ENCODE measurements at places on chromosomes 2 and 18.

GRCh38 chr2:201538025-201538424, 86.5 kb downstream of the STRADB start:
- DNase-seq: no peak

DNA sequence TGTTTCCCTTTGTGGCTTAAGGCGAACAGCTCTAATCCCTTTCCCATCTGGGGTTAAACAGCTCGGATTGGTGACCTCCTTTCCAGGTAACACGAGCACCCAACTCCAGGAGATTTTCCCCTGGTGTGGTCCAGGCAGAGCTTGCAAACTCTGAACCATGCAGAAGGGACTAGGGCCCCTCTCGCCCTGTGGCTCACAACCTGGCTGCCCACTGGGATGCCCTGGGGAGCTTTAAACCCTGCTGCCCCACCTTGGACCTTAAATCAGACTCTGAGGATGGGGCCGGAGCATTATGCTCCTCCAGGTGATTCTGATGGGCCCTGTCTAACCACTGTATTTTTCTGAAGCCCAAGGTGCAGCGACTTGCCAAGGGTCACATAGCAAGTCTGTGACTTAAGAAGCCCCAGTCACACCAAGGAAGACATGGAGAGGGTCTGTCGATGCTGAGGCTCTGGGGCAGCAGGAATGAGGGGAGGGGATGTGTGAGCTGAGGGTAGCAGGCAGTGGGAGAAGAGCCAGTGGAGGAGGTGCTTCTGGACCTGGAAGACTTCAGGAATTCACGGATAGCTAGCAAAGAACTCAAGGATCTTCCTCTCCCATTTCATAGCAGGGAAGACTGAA, 5.9 kb downstream of the ARID5A start:
- no peak for DNase-seq

DNA sequence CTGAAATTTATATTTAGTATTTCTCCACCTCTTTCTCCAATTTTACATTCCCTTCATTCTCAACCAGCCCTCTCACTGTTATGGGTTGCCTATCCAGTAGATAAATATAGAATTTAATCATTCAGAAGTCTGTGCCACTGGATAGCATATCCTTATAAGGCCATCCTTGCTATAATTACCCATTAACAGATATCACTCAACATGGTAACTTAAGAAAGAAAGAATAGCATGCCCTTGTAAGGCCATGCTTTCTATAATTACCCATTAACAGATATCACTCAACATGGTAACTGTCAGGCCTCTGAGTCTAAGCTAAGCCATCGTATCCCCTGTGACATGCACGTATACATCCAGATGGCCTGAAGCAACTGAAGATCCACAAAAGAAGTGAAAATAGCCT, 1137.4 kb upstream of the FAM98A start:
- no peak for DNase-seq

DNA sequence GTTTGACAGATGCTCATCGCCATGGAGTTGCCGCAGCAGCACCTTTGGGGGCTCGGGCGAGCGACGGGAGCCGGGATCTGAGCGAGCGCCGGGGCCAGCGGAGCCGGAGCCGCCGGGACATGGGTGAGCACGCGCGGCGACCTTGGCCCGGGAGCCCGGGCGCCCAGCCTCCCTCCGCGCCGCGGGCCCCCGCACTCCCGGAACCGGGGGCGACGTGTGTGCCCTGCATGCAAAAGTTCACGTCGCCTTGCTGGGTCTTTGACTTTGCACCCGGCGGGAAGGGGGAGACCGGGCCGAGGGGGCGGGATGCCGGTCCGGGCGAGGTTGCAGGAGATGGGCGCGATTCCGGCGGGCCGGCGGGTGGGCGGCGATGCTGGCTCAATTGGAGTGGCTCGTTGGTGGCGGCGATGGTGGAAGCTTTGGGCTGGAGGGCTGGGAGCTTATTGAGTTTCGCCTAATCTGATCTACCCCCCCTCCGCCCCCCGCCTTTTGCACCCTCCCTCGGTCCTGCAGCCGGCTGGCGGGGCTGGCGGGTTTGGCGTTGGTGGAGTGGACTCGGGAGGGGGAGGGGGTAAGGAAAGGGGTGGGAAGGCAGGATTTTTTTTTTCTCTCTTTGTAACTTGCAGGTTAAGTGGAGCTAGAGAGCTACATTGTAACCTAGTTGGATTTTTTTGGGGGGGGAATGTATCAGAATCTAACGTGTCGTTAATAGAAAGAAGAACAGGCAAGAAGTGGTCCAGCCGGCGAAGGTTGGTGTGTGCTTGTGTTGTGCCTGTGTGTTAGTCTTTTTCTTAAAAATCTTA, at the start of gene SETBP1:
TSS of gene SETBP1 (plus strand) at position 616 of the 803 bp plus-strand sequence. CDS start 20,459 bp downstream, outside the sequence.
- no peak for DNase-seq

DNA sequence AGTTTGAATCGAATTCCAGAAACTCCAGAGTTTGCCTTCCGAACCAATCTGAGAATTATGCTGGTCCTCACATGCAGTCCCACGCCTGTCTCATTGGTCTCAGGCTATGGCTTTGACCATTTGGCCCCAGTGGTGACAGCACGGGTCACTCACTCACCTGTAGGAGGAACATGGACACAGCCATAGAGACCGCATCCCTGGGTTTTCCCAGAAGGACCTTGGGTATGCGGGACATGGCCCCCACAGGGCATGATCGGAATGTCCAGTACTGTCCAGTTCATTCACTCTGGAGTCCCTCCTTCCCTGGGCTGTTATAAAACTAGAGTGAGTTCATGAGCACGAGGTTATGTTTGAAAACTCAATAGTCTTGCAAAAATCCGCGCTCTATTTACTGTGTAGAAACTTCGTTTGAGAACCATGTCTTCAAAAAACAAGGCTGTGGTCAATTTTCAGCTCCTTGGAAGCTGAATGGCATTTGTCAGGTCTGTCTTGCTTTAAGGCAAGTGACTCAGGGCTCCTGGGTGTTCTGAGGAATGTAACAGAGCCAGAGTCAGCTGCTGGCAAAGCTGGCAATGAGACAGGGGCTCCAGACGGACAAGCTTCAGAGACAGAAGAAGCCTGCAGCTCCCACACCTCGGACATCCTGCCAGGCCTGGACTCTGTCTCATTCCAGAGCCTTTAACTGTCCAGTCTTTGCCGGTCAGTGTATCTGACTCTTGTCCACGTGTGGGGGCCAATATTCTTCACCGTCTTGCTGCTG, 86.7 kb upstream of the TMEM18 start:
- DNase-seq: no peak

DNA sequence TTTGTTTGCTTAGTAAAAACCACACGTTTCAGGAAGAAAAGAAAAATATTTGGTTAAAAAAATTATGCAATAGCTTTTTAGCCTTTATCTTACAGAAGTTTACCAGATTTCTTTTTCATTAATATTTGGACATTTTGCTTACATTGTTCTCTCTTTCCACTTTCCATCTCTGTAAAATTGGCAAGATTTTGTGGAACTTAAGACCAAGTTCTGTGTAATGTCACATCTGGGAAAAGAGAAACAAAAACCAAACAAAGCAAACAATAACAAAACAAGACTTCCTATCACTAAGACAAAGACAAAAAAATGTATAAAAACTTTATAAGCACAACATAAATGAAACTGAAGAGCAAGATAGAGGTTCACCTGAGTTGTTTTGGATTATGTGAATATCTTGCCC, 1392.1 kb upstream of the CELF4 start:
- no peak for DNase-seq

DNA sequence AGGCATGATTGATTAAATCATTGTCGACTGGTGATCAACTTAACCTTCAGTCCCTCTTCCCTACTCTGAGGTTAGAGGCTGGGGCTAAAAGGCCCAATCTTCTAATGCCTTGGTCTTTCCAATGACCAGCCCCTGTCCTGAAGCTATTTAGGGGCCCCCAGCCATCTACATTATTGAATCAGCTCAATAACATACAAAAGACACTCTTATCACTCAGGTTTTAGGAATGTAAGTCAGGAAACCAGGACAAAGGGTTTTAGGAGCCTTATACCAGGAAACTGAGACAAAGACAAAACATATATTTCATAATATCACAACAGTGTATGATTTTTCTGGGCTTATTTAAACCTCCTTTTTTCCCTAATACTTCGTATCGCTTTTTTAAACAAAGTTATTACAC, 198.6 kb downstream of the RNF152 start:
- no peak for DNase-seq

- no peak for DNase-seq
Measured at GRCh38 chr18:54924948-54925347, 34.3 kb downstream of the CCDC68 start.

GRCh38 chr2:156435718-156436496, at the start of gene GPD2:
Gene GPD2 (plus strand): TSS chr2:156436379. CDS start chr2:156476106, 39,727 bp downstream.
- DNase-seq: no peak

- DNase-seq: no peak
Measured at GRCh38 chr18:24695168-24695567, 234.7 kb downstream of the HRH4 start.

- no peak for DNase-seq
Measured at GRCh38 chr2:135963841-135964240, 21.6 kb downstream of the DARS1 start.

- DNase-seq: no peak
Measured at GRCh38 chr2:26411419-26411818, 9.7 kb downstream of the DRC1 start.

- DNase-seq: no peak
Measured at GRCh38 chr2:106104332-106105062, 89.6 kb downstream of the UXS1 start.

GRCh38 chr2:84830095-84830494, 50.8 kb downstream of the TRABD2A start:
- no peak for DNase-seq

DNA sequence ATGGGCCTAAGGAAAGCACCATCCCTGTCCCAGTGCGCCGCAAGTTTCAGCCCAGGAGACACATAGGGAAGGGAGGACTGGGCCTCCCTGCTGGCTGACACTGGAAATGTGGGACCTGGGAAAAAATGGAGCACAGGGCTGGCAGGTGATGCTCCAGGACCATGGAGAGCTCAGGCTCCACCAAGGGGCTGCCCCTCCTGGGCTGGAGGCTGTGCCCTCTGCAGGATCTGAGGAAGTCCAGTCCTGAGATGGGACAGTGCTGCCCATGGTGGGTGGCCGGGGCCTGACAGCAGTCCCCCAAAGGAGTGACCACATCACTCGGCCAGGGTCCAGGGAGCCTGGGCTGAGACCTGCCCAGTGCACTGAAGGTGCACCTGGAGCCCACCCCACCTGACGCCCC, 108.6 kb upstream of the TEKT4 start:
- DNase-seq: no peak

DNA sequence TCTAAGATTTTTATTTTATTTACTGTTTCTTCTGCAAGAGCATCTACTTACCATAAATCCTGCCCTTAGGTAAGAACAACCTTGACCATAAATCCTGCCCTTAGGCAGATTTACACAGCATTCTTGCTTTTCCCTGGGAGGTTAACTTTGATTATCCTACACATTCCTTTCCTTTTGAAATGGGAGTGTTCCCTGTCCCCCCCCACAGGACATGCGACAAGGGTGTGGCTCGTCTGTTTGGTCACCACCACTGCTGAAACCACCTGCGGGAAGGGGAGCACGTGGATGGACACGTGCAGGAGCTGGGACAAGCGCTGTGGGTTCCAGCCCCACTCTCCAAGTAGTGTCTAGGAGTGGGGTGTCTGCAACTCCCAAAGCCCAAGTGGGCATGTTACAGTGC, 239.3 kb upstream of the SP5 start:
- DNase-seq: no peak

GRCh38 chr2:119838179-119838578, 78.5 kb downstream of the PTPN4 start:
- DNase-seq: no peak

GRCh38 chr2:173652311-173652710, 297.6 kb downstream of the CDCA7 start:
- no peak for DNase-seq

DNA sequence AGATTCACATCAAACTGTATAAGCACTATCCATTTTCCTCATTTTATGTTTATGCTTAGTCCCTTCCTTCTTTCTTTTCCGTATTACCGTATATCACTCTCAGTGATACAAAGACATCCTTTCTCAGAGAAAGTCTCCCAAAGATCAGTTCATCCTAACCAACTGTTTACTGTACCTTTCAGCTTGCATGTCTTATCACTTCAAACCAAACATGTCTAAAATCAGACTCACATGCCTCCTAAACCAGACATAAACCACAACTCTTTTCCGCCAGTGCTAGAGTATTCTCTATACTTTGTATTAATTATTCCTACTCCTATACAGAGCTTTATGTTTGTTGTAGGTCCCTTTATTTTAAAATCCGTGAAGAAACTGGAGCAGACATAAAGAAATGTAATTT, 41.5 kb downstream of the KCMF1 start:
- no peak for DNase-seq

DNA sequence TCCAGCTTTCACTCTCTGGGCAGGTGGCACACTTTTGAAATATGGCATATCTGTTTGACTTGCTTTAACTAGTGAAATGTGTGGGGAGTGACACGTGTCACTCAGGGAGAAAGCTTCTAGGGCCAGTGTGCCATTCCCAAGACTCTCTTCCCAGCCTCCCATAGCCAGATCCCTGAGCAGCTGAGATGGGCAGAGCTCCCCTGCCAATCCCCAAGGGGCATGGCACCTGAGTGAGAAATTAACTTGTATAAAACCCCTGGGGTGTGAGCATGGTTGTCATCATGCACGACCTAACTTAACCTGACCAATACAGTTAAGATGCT, 39.0 kb upstream of the MARCO start:
- no peak for DNase-seq

GRCh38 chr2:55158111-55158814, 73.8 kb downstream of the CLHC1 start:
- no peak for DNase-seq

All from NCI-H1436 treated with DMSO at 0.1 percent for 48 hours (cell line).